Urinary bladder (tissue), 4 donors: ENCODE measurements at places on chromosomes 2 and 18.

DNA sequence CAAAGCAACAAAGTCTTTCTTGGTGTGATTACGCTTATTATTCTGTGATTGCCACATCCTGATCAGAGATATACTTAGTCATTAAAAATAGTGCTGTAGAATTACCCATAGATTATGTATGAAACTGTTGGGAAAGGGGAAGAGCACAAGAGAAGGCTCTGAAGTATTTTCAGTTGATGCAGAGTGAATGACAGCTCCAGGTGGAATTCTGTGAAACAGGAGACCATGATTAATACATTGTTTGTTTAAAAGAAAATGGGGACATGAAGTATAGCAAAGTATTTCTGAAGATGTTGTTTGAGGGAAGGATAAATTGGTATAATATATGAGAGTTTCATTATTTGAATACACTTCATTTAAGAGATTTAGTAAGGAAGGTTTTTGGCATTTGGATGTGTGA is 307.6 kb upstream of the CDH20 start:
- DNase-seq, result no peak

GRCh38 chr2:136122661-136123060 is 4.7 kb upstream of the CXCR4 start:
- DNase-seq, result no peak

GRCh38 chr2:46979571-46979979 is 64.0 kb upstream of the MCFD2 start:
- no peak for DNase-seq

- no peak for DNase-seq
Measured at GRCh38 chr2:10533811-10534321, 85.7 kb upstream of the ODC1 start.

GRCh38 chr2:235497096-235497495 is 3.3 kb downstream of the AGAP1 start:
- no peak for DNase-seq

DNA sequence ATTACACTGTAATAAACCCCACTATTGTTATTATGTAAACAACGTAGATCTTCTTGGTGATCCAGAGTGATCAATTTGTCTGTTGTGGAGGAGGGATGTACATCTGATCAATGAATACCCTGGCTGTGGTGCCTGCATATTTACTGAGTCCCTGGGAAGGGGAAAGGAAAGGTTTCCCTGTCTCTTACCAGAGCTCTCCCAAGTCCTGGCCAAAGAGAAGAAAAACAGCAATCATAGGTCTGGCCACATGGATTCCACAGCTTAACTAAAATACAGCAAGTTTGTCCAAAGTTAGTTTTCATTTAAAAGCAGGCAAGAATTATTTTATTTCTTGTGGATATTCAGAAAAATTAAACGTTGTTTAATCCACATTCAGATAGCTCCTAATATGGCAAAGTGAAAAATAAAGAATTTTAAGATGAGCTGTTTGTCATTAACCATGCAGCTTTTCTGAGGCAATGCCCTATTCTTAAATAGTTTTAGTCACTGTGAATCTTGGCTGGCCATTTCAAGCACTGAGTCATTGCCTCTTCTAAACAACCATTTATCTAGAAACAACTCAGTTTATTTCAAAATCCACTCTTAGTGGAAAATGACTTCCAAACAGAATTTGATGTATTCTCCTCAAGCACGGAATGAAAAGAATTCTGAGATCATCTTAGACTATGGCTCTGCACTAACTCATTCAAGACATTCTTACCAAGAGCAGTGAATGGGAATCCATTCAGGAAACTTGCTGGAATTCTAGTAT is 1004.4 kb upstream of the CDH2 start:
- DNase-seq, result no peak

DNA sequence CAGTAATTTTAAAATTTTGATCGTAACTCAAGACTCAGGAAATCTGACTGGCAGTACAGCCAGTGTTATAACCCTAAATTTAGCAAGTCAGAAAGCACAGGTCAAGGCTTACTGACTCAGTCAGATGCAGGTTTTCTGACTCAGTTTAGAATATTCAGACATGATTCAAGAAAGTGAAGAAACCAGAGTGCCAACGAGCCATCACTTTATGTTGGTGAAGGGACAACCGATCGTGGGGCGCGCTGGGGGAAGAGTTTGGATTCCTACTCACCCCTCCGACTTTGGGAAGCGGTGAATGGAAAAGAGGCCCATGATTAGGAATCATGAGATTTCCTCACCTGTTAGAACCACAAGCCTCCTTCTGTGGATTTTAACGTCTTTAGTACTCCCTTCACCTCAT is 998 bp downstream of the RNF149 start:
- no peak for DNase-seq

DNA sequence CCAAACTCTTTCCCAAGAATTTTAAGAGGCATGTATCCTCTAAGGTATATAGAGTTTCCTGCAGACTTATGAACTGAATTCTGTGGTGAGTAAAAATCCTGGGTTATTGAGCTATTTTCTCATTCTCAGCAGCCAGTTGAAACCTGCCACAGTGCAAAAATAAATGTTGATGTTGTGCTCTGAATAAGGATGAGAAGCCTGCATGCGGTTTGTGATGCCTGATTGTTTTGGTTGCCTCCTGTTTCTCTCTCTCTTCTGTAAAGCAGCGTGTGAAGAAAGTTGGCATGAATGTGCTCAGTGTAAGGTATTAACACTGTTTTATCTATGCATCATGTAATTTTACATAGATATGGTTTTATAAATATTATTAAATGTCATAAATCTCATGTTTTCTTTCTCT is 452.6 kb downstream of the CDH2 start:
- DNase-seq, result no peak

GRCh38 chr2:239326831-239327535 is 73.8 kb downstream of the HDAC4 start:
- DNase-seq, result no peak

GRCh38 chr2:1682181-1682440 is 62.2 kb downstream of the PXDN start:
- DNase-seq, result no peak

DNA sequence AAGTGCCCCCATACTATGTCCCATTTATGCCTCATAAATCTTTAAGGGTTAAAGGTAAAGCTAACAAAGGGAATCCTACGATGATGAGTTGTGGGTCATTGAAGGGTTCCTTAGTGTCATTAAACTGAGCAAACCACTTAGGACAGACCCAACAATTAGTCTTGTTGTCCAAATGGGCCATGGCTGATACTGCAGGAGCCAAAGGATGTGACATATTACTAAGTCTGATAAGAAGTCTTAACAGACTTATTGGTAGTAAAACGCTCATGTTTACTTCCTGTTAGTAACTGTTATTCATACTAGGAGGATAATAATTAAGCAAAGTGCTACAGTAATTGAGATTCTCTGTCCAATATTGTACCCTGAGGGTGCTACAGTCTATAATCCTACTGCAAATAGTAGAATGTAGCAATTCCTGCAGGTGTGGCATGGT is 96.8 kb downstream of the PTPN4 start:
- DNase-seq, result no peak

- DNase-seq, result no peak
Measured at GRCh38 chr2:63121055-63121834, 70.6 kb downstream of the OTX1 start.

GRCh38 chr2:128502638-128503246 is 184.1 kb upstream of the HS6ST1 start:
- DNase-seq, result no peak

DNA sequence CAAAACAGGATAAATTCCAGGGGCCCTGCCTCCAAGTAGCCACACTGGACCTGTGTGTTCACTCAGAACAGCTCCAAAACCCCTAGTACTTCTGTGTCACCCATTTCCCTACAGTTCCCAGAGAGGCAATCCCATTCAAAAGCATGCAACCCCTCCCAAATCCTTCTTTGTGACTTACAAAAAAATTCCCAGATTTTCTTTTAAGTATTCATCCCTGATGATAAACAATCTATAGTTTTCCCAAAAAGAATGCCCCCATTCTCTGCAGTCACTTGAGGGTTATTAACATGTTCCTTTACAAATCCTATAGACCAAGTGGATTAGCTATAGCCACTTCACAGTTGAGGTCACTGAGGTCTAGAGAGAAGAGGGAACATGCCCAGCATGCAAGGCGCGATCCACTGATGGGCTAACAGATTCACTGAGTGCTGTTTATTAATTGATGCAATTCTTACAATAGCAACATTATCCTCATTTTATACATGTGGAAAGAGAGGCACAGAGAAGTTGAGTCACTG is 85.4 kb downstream of the MYL12B start:
- no peak for DNase-seq

DNA sequence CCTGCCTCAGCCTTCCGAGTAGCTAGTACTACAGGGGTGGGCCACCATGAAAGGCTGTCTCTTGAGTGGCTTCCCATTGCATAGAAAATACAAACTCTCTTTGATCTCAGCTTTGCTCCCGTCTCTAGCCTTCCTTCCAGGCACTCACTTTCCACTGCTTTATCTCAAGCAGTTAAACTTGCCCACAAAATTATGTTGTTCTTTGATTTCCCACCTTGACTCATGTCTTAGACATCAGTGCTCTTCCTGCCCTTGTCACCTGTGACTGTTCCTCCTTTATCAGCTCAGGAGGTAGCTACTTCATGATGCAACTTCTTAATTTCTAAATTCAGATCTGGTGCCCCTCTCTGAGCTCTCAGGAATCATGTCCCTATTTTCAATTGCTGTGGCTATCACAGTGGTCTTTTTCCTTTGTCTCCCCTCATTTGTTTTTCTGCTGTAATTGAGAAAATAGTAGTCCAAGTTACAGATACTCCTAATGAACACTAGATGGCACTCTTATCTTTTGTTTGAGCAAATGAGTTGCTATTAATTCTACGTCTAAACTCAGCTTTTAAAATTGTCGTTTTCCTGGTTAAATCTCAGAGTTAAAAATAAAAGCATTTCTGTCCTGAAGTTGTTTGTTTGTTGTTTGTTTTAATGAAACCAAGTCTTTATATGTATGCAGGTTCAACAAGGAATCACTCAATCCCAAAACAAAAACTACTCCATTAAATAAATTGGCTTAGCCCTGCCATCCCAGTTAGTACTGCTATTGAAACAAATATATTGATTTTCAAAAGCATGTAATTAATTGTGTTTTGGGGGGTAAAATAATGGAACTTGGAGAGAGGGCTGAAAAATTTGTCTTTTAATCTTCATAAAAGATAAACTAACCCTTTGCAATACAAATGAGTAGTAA is 46.9 kb upstream of the GREB1L start:
- DNase-seq, result no peak

- DNase-seq, result no peak
Measured at GRCh38 chr18:58619596-58619930, 9.3 kb downstream of the ALPK2 start.

GRCh38 chr2:117190856-117191559 is 623.5 kb upstream of the DDX18 start:
- DNase-seq, result no peak
